Activated naive CD4-positive, alpha-beta T cell treated with Interleukin-2 at 50 U/mL for 16 hours (primary cell): ENCODE measurements at places on chromosomes 16 and 17.

DNA sequence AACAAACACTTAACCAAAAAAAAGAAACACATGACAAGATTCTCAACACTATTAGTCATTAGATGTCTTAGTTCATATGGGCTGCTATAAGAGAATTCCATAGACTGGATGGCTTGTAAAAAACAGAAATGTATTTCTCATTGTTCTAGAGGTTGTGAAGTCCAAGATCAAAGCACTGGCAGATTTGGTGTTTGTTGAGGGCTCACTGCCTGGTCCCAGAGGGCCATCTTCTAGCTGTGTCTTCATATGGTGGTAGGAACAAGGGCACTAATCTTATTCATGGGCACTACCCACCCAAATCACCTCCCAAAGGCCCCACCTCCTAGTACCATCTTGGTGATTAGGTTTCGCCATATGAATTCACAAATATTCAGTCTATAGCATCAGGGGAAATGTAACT lies 162.5 kb upstream of the SDK2 start:
- DNase-seq, result no peak

DNA sequence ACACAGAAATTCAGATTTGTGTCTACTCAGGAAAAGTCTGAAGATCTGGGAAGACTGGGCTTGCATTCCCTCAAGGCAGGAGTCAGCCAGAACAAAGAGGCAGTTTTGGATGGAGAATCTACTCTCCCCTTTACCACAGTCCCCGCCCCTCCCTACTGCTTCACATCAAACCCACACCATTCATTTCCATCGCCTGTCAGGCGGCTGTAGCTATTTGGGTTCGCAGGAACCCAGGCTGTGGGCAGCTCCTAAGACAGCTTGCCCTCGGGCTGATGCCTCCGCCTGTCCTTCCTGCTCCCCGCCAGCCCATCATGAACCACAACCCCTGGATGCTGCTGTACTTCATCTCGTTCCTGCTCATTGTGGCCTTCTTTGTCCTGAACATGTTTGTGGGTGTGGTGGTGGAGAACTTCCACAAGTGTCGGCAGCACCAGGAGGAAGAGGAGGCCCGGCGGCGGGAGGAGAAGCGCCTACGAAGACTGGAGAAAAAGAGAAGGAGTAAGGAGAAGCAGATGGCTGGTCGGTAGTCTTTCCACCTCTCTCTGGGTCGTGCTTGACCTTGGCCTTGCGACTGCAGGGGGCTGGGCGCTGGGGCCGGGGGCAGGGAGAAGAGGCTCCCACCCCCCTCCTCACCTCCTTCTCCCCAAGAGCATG lies 27.0 kb upstream of the ABCC3 start:
- DNase-seq, result no peak

- DNase-seq, result no peak
Measured at GRCh38 chr17:60229188-60229802, 79.5 kb downstream of the CA4 start.

- no peak for DNase-seq
Measured at GRCh38 chr16:11556945-11557720, 29.6 kb downstream of the LITAF start.

- no peak for DNase-seq
Measured at GRCh38 chr17:72254808-72255449, 134.1 kb downstream of the SOX9 start.

DNA sequence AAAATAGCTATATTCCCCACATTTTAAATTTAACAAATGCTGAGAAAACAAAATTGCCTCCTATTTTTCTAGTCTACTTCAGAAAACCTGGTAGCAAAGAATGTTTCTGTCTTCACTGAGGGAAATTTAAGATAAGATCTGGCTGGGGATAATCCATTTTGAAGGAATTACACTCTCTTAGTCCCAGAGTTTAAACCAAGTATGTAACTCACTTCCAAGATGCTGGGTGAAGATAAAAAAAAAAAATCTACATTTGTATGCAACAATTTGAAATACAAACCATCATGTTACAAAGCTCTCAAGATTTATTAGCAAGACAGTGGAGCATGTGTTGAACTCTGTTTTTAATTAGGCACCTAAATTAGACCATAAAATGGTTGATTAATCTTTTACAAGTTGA lies 5.7 kb downstream of the HS3ST3B1 start:
- no peak for DNase-seq

DNA sequence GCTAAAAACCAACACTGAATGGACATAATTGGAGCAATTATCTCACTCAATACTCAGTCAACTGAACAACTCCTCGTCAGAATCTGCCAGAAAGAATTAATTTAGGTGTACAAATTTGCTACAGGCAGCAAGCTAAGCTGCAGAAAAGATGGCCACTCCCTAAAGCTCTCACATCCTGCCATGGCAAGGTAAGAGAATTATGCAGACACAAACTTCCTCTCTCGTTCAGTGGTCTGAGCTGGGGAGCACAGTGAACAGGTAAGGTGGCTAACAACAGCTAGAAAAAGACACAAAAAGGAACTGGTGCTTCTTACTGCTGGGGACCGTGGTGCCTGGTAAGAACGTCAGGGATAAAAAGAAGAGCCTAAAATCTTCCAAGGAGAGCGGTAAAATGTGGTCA lies 74.9 kb upstream of the BCAR1 start:
- no peak for DNase-seq

- no peak for DNase-seq
Measured at GRCh38 chr16:3792472-3793012, 75.2 kb upstream of the TRAP1 start.

DNA sequence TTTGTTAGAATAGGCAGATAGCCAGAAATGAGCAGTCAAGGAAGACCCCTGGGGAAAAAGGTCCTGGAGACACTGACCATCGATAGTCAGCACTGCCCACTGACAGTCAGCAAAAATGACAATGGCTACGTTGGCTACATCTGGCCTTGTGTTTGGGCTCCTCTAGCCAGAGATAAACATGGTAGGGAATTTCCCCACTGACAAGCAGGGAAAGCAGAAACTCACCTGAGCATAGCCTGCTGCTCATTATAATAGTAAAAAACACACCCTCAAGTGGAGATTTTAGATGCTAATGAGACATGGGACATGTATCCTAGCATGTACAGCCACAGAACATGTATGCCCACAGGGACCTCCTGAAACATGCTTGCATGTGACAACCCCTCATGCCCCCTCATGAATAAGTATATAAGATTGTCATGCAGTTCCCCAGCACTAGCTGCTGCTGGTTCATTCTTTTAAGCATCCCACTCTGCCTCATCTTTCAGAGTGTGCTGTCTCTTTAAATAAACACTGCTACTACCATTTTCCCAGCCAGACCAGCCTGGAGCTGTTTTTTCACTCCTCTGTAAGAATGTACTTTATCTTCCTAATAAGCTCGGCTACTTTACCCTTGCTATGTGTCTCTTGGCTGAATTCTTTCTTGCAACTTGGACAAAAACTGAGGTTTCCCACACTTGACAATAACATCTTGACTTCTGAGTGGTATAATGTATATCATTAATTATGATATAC lies 550.1 kb upstream of the CDH8 start:
- no peak for DNase-seq

GRCh38 chr16:11561454-11561805 lies 25.3 kb downstream of the LITAF start:
- no peak for DNase-seq

DNA sequence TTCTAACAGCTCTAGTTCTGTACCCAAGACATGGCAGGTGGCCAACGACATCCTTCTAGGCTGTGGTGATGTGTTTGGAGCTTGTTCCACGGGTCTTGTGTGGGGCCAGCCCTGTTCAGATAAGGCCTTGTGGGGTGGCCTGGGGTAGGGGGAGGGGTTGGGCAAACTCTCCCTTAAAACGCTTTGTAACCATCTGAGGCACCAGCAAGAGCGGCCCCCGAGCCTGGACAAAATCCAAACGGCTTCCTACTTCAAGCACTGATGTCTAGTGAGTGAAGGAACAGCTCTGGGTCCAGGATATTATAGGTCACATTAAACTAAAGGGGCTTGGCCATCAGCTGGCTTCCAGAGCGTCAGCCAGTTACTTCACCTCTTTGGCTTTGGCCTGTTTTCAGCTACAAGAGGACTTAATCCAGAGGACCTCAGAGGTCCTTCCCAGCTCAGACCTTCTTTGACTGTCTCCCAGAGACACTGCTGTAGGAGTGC lies 11.9 kb downstream of the SERPINF1 start:
- DNase-seq, result no peak

GRCh38 chr16:28494121-28494851 lies at the start of gene APOBR:
APOBR (plus strand) TSS chr16:28494643; CDS start chr16:28494682, 39 bp downstream.
- peak; percentile 88 for DNase-seq

- DNase-seq, result peak; percentile 92
Measured at GRCh38 chr17:68291836-68292688, 767 bp downstream of the ARSG start.

GRCh38 chr17:82005701-82006348 lies 16.9 kb downstream of the CENPX start:
- DNase-seq, result no peak

GRCh38 chr16:17944345-17944744 lies 392.2 kb downstream of the NPIPA8 start:
- DNase-seq, result no peak

DNA sequence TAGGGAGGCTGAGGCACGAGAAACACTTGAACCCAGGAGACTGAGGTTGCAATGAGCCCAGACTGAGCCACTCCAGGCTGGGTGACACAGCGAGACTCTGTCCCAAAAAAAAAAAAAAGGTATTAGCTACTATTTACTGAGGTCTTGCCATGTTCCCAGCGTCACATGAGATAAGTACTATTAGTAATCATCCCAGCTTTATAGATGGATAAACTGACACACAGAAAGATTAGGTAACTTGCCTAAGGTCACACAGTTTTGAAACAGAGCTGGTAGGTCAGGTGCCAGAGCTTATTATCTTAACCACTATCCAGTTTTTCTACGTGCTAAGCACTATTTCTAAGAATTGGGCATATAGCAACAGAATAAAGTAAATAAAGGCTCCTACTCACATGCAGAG lies 51.6 kb downstream of the TEX14 start:
- DNase-seq, result no peak

- no peak for DNase-seq
Measured at GRCh38 chr16:29712809-29713208, 33.0 kb downstream of the C16orf54 start.

DNA sequence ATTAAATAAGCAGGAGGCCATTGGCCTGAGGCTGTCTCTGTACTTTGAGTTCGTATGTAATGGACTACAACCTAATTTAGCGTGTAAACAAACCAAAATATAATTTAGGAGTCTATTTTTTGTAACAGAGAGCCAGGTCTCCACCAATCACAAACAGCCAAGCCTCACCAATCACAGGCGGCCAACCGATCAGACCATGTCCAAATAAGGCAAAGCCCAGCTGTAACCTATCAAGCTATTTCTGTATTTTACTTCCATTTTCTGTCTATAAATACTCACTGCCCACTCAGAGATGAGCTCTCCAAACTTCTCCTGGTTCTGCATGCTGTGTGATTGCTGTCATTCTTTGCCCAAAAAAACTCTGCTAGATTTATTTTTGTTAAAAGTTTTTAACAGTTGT lies 322.7 kb downstream of the NPIPA8 start:
- no peak for DNase-seq
